ENCODE measurements at places on chromosomes 3 and 15.

- DNase-seq = no peak
Measured at GRCh38 chr3:51721062-51721745, 14.3 kb downstream of the GRM2 start.

GRCh38 chr3:124939661-124940060 is 5.1 kb upstream of the MUC13 start:
- DNase-seq = no peak

- DNase-seq = no peak
Measured at GRCh38 chr3:139434764-139435307, 41.5 kb downstream of the RBP2 start.

- no peak for DNase-seq
Measured at GRCh38 chr3:65953881-65954733, 84.6 kb downstream of the MAGI1 start.

DNA sequence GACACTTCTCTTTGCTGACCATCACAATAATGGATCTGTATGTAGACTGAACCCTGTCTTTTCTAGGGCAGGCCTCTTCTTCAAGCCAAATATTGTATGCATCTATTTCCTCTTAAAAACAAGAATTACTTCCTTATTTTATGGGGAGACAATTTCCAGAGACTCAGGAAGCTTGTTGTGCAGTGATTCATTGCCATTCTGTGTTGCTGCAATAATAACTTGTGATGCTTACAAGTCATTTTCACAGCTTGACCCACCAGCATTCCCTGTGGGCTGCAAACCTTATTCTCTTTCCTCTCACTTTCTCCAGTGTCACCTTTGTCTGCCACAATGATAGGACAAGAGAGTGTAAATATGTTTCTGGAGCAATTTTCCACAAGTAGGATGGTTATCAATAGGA is 276.7 kb upstream of the SGO1 start:
- no peak for DNase-seq

GRCh38 chr3:134797057-134797740 is 2.1 kb downstream of the EPHB1 start:
- peak; percentile 23 for DNase-seq

- no peak for DNase-seq
Measured at GRCh38 chr15:83753872-83754493, 100.1 kb downstream of the ADAMTSL3 start.

DNA sequence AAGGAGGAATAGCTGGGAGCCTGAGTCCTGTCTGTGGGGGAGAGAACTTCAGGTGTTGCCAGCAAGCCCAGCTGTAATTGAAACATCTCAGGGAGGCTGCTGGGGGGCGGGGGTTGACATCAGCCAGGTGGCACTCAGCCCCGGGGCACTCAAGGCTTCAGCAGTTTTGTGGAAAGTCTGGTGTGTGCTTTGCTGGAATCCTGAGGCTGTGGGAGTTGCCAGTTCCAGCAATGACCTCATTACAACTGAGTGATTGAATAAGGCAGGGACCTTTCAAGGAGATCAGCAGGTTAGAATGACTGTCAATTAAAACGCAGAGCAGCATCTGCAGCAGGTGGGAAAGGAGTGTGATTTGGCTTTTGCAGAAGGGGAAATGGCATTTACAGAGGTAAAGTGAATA is 75.7 kb downstream of the FAM43A start:
- DNase-seq = no peak

GRCh38 chr3:149321640-149322039 is 11.8 kb downstream of the TM4SF18 start:
- DNase-seq = no peak

DNA sequence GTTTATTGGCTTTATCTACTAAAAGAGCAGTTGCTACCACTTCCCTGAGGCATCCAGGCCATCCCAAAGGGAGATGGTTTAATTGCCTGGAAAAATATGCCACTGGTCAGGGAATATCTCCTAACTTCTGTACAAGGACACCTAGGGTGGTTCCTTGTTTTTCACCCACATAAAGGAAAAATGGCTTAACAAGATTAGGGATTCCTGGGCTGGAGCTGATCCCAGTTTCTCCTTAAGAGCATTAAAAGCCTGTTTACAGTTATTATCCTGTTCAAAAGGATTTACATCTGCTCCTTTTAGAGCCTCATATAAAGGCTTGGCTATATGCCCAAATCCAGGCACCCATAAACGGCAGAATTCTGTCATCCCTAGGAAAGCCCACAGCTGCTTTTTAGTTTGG is 70.2 kb upstream of the WNT7A start:
- no peak for DNase-seq

GRCh38 chr3:157549498-157549897 is 46.3 kb upstream of the VEPH1 start:
- no peak for DNase-seq

- no peak for DNase-seq
Measured at GRCh38 chr3:42098171-42098570, 7.0 kb downstream of the TRAK1 start.

- DNase-seq = no peak
Measured at GRCh38 chr15:59801649-59802048, 112.5 kb upstream of the BNIP2 start.

GRCh38 chr15:70633103-70633831 is 130.1 kb downstream of the UACA start:
- no peak for DNase-seq

GRCh38 chr3:42345811-42346210 is 64.6 kb downstream of the LYZL4 start:
- no peak for DNase-seq
